Endodermal cell (in vitro differentiated cells): ENCODE measurements at places on chromosomes 12 and 14. TPM values are rescaled to one million over a fixed set of nuclear protein-coding genes. Genes with fewer than 3 reads are reported as not detected.

- no peak for DNase-seq
These were observed 3.3 kb downstream of the NRXN3 start for GRCh38 chr14:78173346-78174035.

DNA sequence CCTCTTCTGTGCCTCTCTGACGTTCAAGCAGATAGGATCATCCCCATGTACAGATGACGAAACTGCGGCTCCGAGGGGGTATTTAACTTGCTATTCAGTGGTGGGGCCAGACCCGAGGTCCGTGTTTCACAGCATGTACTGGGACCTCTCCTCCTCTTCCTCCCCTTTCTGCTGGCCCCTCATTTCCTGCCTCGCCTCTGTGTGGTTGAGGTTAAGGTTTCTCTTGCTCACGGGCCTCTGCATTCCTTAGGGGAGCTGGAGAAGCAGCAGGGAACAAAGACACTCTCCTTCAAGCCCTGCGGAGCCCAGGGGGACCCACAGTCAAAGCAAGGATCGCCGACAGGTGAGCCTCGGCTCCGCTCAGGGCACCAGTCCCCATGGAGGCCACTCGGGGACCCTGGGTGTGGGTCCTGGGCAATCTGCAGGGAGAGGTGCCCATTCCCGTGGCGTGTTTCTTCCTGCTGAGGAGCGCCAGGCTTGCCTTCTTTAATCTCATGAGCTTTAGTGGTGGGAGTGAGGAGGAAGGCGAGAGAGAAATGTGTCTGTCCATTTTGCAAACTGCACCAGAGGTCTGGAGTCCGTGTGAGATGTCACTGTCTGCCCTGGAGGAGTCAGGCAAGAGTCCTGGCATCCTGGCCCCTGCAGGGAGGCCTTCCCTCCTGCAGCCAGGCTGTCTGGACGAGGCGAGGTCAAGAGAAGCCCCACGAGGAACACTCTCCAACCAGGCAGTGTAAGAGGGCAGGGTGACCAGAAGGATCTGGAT lies 45.0 kb downstream of the SLC6A12 start:
- peak; percentile 82 for DNase-seq

- DNase-seq, result no peak
These were observed 876.8 kb downstream of the RPS29 start for GRCh38 chr14:48709277-48709785.

ACRBP gene
- 3.3 and 3.9 TPM in 2 replicates for total RNA-seq

- DNase-seq, result no peak
These were observed 43.9 kb downstream of the BHLHE41 start for GRCh38 chr12:26080911-26081310.

GRCh38 chr12:52170827-52171226 lies 21.0 kb downstream of the KRT80 start:
- DNase-seq, result no peak

- DNase-seq, result peak; percentile 86
These were observed 6.4 kb upstream of the HMGA2 start for GRCh38 chr12:65817866-65818265.

- DNase-seq, result no peak
These were observed 13.9 kb upstream of the PPP1CC start for GRCh38 chr12:110756611-110757010.

STAC3 gene
- 5.3 and 5.9 TPM in 2 replicates for total RNA-seq

- DNase-seq, result no peak
These were observed 5.2 kb downstream of the GSKIP start for GRCh38 chr14:96368534-96368933.

GRCh38 chr12:124744659-124745464 lies 118.8 kb downstream of the SCARB1 start:
- peak; percentile 90 for DNase-seq

LTBP2 gene
- 1.7 to 2.5 TPM (median 1.7 TPM) in 3 replicates for total RNA-seq

LRP1 gene
- 71.1 and 87.7 TPM in 2 replicates for total RNA-seq

TAS2R7 gene
- total RNA-seq, result not detected in 2 replicates

GRCh38 chr12:4211372-4211771 lies 62.2 kb upstream of the CCND2 start:
- no peak for DNase-seq

DNA sequence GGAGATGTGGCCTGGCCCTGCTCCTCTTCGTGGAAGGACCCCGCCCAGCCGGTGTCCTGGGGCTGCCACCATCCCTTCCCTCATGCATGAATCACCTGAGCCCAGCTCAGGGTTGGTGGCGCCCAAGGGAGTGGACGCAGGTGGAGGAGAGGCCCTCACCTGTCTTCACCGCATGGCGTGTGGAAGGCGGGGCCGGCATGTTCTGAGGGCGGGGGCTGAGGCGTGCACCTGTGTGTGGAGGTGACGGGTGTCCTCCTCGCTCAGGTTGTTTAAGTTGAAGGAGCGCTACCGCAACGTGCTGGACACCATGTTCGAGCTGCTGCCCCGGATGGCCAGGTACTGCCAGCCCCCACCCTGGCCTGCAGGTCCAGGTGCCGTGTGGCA lies 47.0 kb downstream of the SLC8B1 start:
- no peak for DNase-seq
